ENCODE measurements at places on chromosomes 2 and 18. TPM values are rescaled to one million over a fixed set of nuclear protein-coding genes. Genes with fewer than 3 reads are reported as not detected.

FER1L5 gene
- total RNA-seq: not detected

REV1 gene
- 27.9 TPM for total RNA-seq

CXXC1 gene
- total RNA-seq: 133 TPM

RSAD2 gene
- 120 TPM for total RNA-seq

SP140 gene
- total RNA-seq: 132 TPM

KIF1A gene
- total RNA-seq: 0.58 TPM

AQP12B gene
- not detected for total RNA-seq

FAP gene
- not detected for total RNA-seq

MC2R gene
- not detected for total RNA-seq

MALL gene
- total RNA-seq: not detected

NETO1 gene
- total RNA-seq: not detected

SH2D6 gene
- total RNA-seq: 1.5 TPM

ZNF519 gene
- total RNA-seq: 11.1 TPM

SERPINB13 gene
- total RNA-seq: not detected

RFX8 gene
- 2.6 TPM for total RNA-seq

TSN gene
- 52.7 TPM for total RNA-seq

GLI2 gene
- 0.75 TPM for total RNA-seq

TDRD15 gene
- 0.05 TPM for total RNA-seq

REEP1 gene
- not detected for total RNA-seq

CTIF gene
- 4.9 TPM for total RNA-seq

TEX44 gene
- total RNA-seq: not detected

C1QL2 gene
- not detected for total RNA-seq

MAPK4 gene
- not detected for total RNA-seq

SAG gene
- 0.10 TPM for total RNA-seq

Data from activated CD4-positive, alpha-beta memory T cell treated with anti-CD3 and anti-CD28 coated beads, Interleukin-2, amount 10 ng/mL, durations not matched to agents 7 days and 5 days (primary cell).